CD8-positive, alpha-beta T cell (primary cell): ENCODE measurements at places on chromosomes 6 and 20. TPM values are rescaled to one million over a fixed set of nuclear protein-coding genes. Genes with fewer than 3 reads are reported as not detected.

The SLC17A2 gene
- total RNA-seq: not detected

The CMTR1 gene
- total RNA-seq: 74.8 TPM

The BCAS4 gene
- 32.3 TPM for total RNA-seq

The PTCRA gene
- total RNA-seq: not detected

The NKX2-2 gene
- total RNA-seq: not detected

The TMEM170B gene
- 2.2 TPM for total RNA-seq

The DEFB124 gene
- total RNA-seq: not detected

The UBD gene
- total RNA-seq: not detected

The ALDH5A1 gene
- total RNA-seq: 4.0 TPM

The BIRC7 gene
- total RNA-seq: 2.1 TPM

The FAM217A gene
- total RNA-seq: not detected

The VSX1 gene
- not detected for total RNA-seq

The POLR3F gene
- total RNA-seq: 11.5 TPM

The DLK2 gene
- total RNA-seq: 0.56 TPM

The GSTA3 gene
- total RNA-seq: not detected

The TXLNB gene
- 0.22 TPM for total RNA-seq

The MYL9 gene
- total RNA-seq: not detected

The NRSN1 gene
- not detected for total RNA-seq

The FRS3 gene
- 6.2 TPM for total RNA-seq

The IL17A gene
- total RNA-seq: not detected

The PMEPA1 gene
- total RNA-seq: 22.4 TPM

The SLC9A8 gene
- total RNA-seq: 30.7 TPM

The LTB gene
- total RNA-seq: 204 TPM

The BANF2 gene
- total RNA-seq: not detected

The ZNF165 gene
- 4.9 TPM for total RNA-seq

The METTL24 gene
- total RNA-seq: 0.33 TPM

The ATP6V1G2 gene
- total RNA-seq: 1.3 TPM

The HELZ2 gene
- 48.0 TPM for total RNA-seq

The EPB41L1 gene
- 0.30 TPM for total RNA-seq

The SIRPB2 gene
- total RNA-seq: not detected
